Type B pancreatic cell (in vitro differentiated cells): ENCODE measurements at places on chromosomes 4 and X.

DNA sequence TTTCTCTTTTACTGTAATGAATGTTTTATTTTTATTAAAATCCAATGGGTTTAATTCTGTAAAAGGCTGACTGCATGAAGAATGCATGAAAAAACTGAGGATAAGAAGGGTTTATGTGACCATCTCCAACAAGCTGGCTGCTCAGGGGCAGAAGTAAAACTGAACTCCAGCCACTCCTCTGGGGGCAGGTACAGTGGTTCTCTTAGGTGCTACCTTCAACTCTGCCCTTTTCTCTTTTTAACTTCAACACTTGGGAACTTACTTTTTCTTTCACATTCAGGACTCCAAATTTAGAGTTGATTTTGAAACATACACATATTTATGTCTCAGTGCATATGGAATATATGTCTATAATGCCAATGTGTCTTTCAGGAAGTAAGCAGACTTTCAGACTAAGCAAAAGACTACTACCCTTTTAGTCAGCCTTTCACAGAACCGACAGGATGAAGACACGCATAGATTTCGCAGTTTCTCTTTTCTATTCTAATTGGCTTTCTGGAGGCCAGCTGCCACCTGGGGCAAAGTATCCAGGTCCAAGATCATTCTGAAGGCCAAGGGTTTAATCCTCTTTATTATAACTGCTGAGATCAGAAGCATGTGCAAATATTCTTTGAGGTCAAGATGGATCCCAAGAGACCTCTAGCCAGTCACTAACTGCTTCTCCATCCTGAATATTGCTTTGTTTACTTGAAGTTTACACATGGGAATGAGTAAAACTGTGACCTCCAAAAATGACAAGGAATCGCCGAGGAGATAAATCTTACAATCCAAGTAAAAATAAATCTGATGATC lies 30.7 kb downstream of the HS3ST1 start:
- DNase-seq: no peak

DNA sequence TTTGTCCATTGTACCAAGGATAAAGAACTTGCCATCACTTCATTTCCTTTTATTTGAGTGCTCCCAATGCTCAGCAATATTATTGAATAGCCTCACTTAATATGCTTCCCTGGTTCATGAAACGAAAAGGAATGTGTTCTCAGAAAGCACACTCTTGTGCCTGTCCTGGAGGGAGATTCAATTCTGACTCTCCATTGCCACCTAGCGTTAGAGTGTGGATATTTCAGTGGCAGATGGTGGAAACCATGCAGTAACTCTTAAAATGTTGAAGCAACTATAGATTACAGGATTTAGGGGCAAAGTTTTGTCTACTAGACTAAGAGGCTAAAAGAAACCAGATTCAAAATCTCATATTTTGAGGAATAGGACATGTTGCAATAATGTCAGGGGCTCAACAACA lies 36.0 kb downstream of the GAB3 start:
- DNase-seq: no peak

DNA sequence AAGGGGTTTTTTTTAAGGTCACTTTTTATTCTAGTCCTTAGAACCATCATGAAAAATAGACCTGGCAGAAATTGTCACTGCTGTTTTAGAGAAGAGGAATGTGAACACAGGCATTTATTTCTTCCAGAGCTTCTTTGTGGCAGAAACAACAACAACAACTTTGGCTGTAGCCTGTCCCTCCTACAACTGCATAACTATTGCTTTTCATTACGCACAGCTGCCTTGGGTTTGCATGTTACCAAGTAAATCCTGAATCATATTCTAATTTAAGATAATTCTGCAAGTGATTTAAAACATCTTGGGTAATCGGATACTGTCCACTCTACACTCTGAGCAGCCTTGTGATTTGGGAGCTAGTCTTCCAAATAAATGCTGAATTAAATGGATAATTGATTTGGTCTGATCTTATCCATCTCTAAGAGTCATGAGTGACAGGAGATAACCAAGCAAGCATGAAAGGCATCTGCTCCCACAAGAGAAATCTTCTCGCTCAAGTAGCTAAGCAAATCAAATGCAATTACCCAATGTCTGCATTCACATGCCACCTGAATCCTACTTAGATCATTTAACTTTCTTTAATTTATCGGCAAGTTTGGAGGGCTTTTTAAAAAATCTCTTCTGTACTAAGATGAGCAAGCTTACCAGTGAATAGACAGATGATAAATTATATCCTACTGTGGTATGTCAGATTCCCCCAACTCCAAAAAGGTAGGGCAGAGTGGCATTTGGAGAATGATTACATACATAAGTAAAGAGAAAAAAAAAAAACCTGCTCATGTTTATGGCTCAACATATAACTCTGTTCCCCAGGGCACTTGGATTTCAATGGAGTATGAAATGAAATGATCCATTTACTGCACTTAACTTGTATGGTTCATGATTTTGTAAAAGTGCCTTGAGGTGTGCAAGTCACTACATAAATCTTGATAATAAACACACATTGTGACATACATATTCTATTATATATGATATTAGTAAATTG lies 73.6 kb downstream of the EGF start:
- DNase-seq: no peak

GRCh38 chr4:1575418-1576303 lies 108.5 kb downstream of the FAM53A start:
- DNase-seq: no peak

DNA sequence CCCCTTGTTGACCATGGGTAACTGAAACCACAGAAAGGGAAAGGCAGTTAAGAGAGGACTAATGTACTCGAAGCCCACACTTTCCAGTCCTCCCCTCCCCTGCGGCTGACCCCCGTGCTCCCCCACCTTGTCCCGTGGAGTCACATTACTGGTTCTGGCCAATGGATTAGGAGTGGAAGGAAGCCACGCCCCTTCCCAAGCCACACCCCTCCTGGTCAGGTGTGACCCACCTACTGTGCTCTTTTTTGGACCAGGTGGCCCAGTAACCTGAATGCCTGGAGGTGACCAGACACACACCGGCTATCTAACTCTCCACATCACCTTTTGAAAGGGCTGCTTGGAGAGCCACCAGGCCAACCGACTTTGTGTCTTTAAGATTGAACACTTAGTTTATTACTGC lies 109.3 kb upstream of the MSX1 start:
- no peak for DNase-seq

- DNase-seq: no peak
Observed at GRCh38 chr4:8589336-8589735, 3.2 kb upstream of the CPZ start.

DNA sequence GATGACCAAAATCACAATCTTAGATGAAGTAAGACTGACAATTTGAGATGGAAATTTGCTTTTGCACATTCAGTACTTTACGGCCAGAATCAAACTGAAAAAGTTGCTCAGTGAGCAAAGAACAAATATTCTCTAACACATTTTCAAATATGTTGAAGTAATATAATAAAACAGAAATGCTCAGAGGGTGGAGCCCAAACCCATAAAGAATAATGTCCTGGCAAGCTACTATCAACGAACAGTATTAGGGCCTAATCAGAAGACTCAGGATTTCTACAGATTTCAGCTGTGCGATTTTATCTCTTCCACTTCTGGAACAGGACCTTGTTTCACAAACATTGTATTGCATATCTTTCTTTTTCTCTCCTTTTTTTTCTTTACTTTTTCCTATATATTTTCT lies 505.0 kb downstream of the TECRL start:
- no peak for DNase-seq

- no peak for DNase-seq
Observed at GRCh38 chr4:83234902-83235644, 49.5 kb downstream of the COQ2 start.

DNA sequence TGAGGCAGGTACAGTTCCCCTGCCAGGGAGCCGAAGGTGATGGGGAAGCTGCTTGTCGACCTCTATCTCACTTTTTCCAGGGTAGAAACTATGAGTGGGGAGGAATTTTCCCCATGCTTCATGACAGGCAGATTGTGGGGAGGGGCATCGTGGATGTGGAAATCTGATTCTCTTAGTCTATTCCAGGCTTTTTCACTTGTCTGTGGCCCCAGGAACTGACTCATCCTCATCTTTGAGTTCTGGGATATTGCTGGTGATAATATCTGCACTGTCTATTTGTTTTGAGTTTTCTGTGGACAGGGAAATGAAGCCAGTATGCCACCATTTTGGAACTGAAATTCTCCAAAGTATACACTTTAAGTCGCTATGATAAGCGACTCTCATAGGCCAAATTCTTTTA lies 7.6 kb upstream of the TLR2 start:
- DNase-seq: no peak
